ENCODE measurements at places on chromosomes 6 and 20. TPM values are rescaled to one million over a fixed set of nuclear protein-coding genes. Genes with fewer than 3 reads are reported as not detected.

The PIM1 gene
- total RNA-seq, result 151 TPM

The HLA-F gene
- 278 TPM for total RNA-seq

The RIPOR3 gene
- total RNA-seq, result not detected

The C6orf52 gene
- 1.7 TPM for total RNA-seq

The ELOVL2 gene
- not detected for total RNA-seq

The OVOL2 gene
- not detected for total RNA-seq

The HMGCLL1 gene
- not detected for total RNA-seq

The GSTA3 gene
- not detected for total RNA-seq

The IYD gene
- not detected for total RNA-seq

The SLC24A3 gene
- total RNA-seq, result not detected
